Fibroblast of skin of abdomen (primary cell): ENCODE measurements at places on chromosomes 4 and X.
A peak's percentile ranks its signal among the peaks of the same experiment; 100 is the strongest.

GRCh38 chr4:67087897-67088296, 457.4 kb downstream of the CENPC start:
- no peak for DNase-seq

DNA sequence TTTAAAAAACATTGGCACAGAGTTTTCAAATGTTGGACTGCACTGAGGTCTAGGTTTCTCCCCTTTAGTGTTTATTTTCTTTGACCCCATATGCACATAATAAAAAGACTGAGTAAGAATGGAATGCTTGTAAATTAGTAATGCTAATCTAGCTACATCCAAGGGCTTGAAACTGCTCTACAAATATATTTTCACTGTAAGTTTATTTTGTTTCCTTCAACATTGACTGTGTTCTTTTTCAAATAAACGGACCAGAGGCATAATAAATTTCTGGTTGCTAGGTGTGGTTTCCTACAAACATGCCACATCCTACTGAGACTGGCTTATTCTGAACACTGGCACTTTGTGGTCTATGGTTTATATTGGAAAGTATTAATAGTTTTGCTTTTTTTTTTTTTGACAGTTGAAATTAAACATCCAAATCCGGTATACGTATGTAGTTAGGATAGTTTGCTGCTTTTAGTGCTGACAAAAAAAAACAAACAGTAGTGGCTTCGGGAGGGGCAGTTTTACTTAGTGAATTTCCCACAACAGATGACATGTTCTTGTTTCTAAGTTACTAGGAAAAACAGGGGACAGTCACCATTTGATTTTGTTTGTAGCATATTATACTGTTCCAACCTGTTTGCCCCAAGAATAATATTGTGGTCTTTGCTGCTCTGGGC, 13.2 kb downstream of the CA5B start:
- no peak for DNase-seq

GRCh38 chrX:142733327-142733726, 292.4 kb upstream of the SPANXN4 start:
- DNase-seq = no peak

GRCh38 chrX:10884246-10884645, 226.9 kb upstream of the HCCS start:
- peak; percentile 84 for DNase-seq

- peak; percentile 76 for DNase-seq
These were observed at the start of gene CXXC4 for GRCh38 chr4:104494822-104495559. Gene CXXC4 (minus strand): TSS chr4:104494894. CDS start chr4:104491802, 3,092 bp downstream.

- DNase-seq = no peak
These were observed 565.9 kb upstream of the TECRL start for GRCh38 chr4:64975177-64975576.
